ENCODE measurements at places on chromosomes 16 and 17. TPM values are rescaled to one million over a fixed set of nuclear protein-coding genes. Genes with fewer than 3 reads are reported as not detected.

- DNase-seq: no peak
Measured at GRCh38 chr17:29625037-29625750, 2.5 kb upstream of the CORO6 start.

DNA sequence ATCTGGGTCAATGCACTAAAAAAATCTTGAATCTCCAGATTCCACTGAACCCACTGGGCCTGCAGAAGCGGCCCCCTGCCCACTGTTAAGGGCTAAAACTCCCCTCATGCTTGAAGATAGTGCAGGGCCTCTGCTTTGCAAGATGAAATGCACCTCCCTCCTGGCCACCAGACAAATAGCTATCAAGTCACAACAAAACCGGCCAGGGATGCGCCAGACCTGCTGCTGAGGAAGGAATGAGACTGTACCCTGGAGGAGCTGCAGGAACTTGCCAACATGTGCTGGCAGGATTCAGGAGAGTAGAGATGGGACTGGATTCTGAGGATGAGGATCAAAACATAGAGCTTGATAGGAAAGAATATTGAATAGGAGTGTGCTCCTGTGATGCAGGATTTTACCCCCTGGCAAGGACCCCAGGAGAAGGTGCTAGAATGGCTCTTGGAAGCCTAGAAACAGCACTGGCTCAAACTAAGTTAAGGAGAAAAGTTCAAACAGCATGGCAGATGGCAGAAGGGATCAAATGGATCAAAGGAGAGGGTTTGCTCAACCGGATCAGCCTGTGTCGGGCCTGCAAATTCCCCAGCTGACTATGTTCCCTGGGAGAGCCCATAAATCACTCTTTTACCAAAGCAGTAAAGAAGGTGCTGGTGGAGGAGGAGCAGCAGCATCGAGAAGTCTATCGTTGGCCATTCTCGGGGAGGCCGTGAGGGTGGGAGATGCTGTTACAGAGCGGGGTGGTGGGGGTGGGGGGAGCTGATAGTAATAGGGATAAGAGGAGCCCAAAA, 27.2 kb upstream of the XYLT2 start:
- no peak for DNase-seq

DNA sequence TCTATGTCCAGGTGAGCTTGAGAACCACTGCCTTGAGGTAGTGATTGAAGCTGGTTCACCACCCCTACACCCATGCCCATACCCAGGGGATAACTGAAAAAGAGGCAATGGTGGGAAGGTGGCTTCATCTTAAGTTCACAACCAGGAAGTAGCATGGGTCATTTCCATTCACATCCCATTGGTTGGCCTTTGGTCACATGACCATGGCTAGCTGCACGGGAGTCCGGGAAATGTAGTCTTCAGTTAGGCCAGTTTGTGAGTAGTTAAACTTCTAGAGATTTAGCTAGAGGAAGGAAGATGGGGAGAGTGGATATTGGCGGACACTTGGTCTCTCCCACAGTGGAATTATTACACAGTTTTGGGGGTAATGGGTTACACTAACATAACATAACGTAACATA, 92.9 kb downstream of the RGS9 start:
- DNase-seq: no peak

GRCh38 chr17:33871720-33872540, 383.2 kb upstream of the CCL2 start:
- DNase-seq: no peak

DNA sequence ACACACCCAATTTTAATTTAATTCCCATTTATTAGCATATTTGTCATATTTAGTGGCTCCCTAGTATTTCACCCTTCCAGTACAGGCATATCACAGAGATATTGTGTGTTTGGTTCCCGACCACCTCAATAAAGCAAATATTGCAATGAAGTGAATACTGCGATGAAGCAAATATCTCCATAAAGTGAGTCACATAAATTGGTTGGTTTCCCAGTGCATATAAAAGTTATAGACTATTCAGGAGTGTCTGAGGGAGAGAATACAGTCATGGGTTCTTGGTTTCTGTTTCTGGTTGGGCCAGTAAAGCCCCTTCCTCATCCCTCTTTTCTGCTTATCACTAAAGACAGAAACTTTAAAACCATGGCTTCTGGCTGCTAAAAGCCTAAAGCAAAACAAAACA, 295.4 kb upstream of the AXIN2 start:
- no peak for DNase-seq

DNA sequence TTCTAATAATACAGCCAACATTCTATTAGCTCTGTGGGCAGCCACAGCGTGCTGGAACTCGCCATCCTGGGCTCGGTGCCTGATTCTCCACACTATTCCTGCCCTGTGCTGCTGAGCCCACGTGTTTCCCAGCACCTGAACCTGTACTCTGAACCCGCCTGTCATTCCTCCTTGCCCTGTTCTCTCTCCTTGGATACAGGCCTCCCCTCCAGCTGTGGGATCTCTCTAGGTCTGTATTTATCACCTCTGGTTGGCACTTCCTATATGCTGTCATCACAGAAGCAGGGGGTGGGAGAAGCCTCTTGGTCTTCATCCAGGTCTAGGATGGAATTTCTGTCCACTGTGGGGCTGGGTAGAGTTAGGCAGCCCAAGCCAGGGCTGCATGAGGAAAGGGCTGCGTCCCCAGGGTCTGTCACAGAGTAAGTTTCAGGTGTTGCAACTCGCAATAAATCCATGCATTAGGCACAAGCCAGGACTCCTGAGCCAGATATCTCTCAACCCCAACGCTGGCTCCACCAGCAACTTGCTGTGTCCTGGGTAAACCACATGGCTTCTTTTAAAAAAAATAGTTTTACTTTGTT, 56.0 kb downstream of the ABAT start:
- no peak for DNase-seq

DNA sequence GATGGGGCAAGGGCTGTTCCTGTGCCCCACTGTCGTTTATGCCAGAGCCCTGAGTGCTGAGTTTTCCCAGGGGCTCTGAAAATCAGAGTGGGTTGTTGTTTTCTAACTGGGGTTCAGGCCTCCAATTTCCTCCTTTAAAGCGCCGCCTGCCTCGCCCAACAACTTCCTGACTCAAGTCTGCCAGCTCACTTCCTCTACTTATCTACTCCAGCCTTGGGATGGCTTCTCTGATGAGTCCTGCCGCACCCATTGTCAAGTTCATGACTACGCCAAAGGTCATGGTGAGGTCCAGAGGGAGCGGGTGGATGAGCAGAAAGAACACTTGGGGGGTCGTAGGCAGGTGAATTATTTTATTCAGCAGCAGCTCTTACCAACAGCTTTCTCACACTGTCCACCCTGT, 104.7 kb downstream of the UTP18 start:
- DNase-seq: no peak

GRCh38 chr16:83967838-83968305, at the start of gene NECAB2:
TSS of gene NECAB2 (plus strand) at chr16:83968244. CDS start at chr16:83968649, 405 bp downstream.
- no peak for DNase-seq

DNA sequence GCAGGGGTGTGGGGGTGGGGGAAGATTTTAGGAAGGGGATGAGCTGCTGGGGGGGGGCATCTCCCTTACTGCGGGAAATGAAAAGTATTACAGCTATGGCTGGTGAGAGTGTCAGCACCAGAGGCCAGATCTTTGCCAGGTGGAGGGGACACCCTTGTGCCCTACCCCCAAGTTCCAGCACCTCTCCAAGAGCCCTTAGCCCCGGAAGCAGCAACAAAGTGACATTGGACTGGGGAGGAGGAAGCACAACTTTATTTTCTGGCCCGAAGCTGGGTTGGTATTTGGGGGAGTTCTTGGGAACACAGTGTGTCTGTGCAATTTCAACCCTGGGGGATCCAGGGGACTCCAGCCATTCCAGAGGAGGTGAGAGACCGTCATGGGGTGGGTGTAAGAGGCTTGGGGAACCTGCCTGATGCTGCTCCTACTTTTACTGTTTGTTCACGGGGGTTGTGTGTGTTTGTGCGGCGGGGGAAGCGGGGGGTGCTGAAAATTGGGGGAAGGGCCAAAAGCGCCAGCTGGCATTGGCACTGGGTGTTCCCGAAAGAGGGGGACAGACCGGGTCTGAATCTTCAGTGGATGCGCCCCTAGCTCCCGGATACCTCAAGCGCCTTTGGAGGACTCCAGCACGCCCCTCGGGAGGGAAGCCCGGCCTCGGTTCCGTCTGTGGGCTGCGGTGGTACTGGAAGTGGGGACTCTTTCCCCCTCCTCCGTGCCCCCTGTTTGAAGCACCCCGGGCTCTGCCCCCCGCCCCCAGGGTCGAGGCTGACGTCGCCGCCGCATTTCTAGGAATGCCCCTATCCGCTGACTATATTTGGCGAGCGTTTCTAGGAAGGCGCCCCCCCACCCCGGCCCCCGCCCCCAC, 230.3 kb downstream of the MRTFB start:
- DNase-seq: peak; percentile 36

KRT32 gene
- not detected for total RNA-seq

DNA sequence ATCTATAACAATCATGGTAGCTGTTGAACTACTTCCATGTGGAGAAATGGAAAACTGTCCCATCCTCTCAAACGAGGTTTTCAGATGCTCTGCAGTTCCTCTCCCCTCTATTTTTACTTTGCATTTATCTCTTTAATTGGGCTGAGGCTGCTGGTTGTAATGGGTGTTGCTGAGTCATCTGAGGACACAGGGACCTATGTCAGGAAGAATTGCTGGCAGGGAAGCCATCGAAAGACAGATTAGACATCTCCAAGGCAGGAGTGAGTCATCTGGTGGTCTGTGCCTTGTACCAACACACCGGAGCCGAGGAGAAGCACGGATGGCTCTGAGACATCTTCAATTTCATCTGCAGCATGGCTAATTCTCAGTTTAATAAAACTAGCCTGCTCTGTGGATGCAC, 394.5 kb downstream of the GRIN2A start:
- DNase-seq: no peak

DNA sequence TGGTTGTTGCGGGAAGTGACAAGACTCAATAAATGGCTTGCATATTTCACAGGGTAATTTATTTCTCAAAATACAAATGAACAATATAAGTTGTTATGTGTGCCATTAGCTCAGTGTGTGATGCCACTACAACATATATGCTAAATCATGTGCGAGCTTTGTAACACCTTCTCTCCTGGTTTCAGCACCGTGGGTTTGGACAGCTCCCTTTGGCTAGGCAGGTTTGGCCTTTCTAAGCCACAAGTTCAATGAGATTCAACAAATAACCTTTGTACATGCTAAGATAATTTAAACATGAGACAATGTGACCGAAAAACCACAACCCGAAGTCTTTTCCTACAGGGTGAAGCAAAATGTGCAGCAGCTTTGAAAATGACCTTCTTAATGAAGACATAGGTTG, 563.9 kb downstream of the TMEM114 start:
- DNase-seq: no peak

OR4D1 gene
- total RNA-seq: not detected

CETP gene
- total RNA-seq: not detected

GRCh38 chr17:76686538-76687297, 24.0 kb downstream of the MXRA7 start:
- no peak for DNase-seq

- DNase-seq: no peak
Measured at GRCh38 chr17:7346761-7347614, 5.0 kb upstream of the KCTD11 start.

DNA sequence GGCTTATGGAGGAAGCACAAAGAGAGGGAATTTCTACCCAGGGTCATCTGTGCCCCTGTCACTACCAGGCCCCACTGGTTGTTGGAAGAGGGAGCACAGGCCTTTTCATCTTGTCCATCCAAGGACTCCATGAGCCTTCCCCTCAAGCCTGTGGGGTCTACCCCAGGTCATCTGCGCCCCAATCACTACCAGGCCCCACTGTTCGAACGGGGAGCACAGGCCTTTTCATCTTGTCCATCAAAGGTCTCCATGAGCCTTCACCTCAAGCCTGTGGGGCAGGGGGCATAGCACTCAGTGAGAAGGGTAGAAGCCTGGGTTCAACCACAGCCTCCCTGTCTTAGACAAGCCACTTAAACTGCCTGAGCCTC, 101.5 kb upstream of the CDH5 start:
- no peak for DNase-seq

DNA sequence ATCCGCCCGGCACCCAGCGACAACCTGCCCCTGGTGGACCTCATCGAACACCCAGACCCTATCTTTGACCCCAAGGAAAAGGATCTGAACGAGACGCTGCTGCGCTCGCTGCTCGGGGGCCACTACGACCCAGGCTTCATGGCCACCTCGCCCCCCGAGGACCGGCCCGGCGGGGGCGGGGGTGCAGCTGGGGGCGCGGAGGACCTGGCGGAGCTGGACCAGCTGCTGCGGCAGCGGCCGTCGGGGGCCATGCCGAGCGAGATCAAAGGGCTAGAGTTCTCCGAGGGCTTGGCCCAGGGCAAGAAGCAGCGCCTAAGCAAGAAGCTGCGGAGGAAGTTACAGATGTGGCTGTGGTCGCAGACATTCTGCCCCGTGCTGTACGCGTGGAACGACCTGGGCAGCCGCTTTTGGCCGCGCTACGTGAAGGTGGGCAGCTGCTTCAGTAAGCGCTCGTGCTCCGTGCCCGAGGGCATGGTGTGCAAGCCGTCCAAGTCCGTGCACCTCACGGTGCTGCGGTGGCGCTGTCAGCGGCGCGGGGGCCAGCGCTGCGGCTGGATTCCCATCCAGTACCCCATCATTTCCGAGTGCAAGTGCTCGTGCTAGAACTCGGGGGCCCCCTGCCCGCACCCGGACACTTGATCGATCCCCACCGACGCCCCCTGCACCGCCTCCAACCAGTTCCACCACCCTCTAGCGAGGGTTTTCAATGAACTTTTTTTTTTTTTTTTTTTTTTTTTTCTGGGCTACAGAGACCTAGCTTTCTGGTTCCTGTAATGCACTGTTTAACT, 1.0 kb downstream of the NOG start:
- no peak for DNase-seq

AGRP gene
- not detected for total RNA-seq

DNA sequence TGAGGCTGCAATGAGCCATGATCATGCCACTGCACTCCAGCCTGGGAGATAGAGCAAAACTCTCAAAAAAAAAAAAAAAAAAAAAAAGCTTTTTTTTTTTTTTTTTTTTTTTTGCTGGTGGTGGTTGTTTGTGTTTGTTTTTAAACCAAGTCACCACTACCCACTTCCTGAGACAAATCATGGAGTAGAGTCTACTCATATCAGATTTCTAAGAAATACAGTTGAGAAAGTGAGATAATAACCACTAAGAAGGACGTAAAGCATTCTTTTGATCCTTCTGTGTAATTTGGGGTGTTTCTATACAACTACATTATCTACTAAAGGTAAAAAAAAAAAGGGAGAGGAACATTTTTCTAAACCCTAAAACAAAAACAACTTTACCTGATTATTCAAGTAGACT, 38.0 kb downstream of the AXIN2 start:
- DNase-seq: no peak

Data from colonic mucosa (tissue), 4 donors.